ENCODE measurements at places on chromosomes 13 and 19.

DNA sequence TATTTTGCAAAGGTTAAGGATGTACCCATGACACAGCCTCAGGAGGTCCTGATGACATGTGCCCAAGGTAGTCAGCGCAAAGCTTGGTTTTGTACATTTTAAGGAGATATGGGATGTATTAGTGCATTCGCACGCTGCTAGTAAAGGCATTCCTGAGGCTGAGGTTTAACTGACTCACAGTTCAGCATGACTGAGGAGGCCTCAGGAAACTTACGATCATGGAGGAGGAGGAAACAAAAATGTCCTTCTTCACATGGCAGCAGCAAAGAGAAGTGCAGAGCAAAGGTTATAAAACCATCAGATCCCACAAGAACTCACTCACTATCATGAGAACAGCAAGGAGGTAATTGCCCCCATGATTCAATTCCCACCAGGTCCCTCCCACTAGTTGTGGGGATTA, 1017.4 kb downstream of the EFNB2 start:
- no peak for DNase-seq

- DNase-seq, result no peak
Measured at GRCh38 chr13:50521831-50522149, 321.7 kb downstream of the DLEU7 start.

- DNase-seq, result peak; percentile 86
Measured at GRCh38 chr19:45645631-45646344, 6.6 kb upstream of the EML2 start.

GRCh38 chr13:46624821-46625220, 71.9 kb downstream of the LRCH1 start:
- DNase-seq, result no peak

DNA sequence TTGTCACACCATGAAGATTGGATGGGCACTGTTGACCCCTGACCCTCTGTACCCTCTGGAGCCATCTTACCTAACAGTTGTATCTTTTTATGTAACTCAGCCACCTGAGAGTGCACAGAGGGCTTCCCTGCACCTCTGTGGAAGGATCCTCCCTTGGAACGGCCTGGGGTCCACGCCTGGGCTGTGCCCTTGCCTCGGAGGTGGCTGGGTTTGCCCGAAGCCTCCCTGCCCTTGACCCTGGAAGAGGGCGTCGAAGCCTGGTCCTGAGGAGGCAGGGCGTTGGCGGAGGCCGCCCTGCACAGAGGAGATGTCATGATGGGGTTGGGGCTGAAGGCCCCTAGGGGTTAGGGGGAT, 241 bp downstream of the ODAD3 start:
- no peak for DNase-seq

- DNase-seq, result no peak
Measured at GRCh38 chr19:3186160-3186688, 494 bp downstream of the NCLN start.

- DNase-seq, result no peak
Measured at GRCh38 chr13:30149248-30149647, 158.1 kb downstream of the KATNAL1 start.

GRCh38 chr13:24083722-24084421, 76.6 kb upstream of the SPATA13 start:
- DNase-seq, result no peak

DNA sequence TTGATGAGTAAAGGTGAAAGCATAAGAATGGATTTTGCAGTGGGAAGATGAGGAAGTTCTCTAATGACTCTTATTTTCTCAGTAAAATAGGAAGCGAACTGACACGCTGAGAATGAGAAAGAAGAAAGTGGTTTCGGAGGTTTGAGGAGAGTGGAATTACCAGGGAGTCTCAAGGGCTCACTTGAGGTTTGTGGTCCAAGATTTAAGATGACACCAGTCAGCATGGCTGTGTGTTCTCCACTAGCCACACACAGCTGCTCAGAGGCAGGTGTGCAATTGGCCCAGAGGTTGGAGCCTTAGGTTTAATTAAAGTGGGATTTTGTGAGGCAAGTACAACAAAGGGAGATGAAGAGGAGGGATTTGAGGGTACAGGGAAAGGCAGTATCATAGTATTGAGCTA, 99.6 kb upstream of the NBEA start:
- no peak for DNase-seq

GRCh38 chr19:41541990-41542584, 33.9 kb upstream of the CEACAM21 start:
- peak; percentile 76 for DNase-seq

DNA sequence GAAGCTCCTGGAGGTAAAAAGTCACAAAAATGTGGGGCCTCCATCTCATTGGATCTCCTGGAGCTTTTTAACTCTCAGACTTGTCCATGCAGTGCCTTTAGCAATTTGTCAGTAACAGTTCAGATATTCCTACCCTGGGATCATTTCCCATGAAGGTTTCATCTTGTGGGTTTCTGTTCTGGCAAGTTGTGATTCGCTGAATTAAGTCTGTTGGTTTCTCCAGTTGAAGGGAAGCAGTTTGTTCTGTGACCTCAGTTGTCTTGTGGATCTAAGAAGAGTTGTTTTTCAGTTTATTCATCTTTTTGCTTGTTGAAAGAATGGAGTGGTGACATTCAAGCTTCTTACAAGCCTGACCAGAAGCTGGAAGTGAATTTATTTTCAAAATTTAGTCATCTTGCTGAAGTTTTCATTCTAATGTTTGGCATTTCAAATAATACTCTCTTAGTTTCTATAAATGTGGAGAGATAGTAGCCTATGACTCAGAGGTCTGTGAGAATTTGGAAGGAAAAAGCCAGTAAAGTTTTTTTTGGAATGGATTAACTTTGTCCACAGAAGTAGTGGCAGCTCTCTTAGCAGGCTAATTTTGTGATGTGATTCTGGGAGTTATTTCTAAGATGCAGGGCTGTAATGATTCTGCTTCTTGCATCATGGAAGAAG, 120.1 kb upstream of the CSNK1A1L start:
- no peak for DNase-seq

DNA sequence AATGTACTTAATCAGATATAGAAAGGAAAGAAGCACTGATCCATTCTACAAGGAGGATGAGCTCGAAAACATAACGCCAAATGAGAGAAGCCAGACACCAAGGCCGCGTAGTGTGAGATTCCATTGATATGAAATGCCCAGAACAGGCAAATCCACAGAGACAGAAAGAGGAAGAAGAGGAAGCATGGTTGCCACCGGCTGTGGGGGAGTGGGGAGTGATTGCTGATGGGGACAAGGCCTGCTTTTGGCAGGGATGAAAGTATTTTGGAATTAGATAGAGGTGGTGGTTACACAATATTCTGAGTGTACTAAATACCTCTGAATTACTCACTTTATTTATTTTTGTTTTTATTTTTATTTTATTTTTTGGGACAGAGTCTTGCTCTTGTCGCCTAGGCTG, 50.2 kb upstream of the KLF2 start:
- no peak for DNase-seq

- no peak for DNase-seq
Measured at GRCh38 chr13:51620165-51620983, 36.1 kb downstream of the WDFY2 start.

GRCh38 chr13:102983496-102983895, 82.7 kb downstream of the SLC10A2 start:
- no peak for DNase-seq

DNA sequence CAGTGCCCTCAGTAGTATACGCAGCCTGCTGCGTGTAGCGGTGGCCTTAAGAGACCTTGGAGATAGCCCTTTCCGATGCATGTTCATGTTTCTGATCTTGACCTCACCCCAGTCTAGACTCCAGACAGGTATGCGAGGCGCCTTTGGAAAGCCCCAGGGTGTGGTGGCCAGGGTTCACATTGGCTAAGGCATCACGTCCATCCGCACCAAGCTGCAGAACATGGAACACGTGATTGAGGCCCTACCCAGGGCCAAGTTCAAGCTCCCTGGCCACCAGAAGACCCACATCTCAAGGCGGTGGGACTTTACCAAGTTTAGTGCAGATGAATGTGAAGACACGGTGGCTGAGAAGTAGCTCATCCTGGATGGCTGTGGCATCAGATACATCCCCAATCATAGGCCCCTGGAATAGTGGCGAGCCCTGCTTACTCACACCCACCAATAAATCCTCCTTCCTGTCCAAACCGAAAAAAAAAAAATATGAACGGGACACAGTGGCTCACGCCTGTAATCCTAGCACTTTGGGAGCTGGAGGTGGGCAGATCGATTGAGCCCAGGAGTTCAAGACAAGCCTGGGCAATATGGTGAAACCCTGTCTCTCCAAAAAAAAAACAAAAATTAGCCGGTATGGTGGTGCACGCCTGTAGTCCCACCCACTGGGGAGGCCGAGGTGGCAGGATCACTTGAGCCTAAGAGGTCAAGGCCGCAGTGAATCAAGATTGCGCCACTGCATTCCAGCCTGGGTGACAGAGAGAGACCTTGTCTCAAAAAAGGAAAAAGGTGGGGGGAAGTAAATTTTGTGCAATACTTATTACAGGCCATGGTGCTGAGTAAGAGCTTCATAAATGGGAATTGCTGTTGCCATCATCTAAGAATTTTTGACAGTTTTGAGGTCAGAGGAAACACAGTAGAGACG, 12.4 kb upstream of the CBLC start:
- DNase-seq, result no peak

- peak; percentile 92 for DNase-seq
Measured at GRCh38 chr13:36818804-36819738, at the start of gene RFXAP. Gene RFXAP, plus strand, starts transcription at chr13:36819222. Its CDS starts 136 bp downstream, at chr13:36819358.

DNA sequence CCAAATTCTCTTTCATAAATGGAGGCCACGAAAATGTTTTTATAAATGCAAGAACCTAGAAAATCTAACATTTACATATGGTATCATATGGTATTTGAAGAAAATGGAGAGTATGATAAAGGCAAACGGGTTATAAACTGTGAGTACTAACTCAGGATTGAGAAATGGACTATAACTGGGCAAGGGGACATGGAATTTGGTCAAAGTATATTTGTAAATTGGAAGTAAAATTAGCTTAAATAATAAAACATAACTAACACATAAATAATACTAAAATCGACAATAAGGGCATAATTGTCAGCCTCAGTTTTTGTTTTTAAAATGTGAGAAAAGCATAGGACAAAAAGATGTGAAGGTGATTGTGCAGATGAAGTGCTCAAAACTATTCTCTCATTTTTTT, 1516.3 kb upstream of the MIR17HG start:
- no peak for DNase-seq

DNA sequence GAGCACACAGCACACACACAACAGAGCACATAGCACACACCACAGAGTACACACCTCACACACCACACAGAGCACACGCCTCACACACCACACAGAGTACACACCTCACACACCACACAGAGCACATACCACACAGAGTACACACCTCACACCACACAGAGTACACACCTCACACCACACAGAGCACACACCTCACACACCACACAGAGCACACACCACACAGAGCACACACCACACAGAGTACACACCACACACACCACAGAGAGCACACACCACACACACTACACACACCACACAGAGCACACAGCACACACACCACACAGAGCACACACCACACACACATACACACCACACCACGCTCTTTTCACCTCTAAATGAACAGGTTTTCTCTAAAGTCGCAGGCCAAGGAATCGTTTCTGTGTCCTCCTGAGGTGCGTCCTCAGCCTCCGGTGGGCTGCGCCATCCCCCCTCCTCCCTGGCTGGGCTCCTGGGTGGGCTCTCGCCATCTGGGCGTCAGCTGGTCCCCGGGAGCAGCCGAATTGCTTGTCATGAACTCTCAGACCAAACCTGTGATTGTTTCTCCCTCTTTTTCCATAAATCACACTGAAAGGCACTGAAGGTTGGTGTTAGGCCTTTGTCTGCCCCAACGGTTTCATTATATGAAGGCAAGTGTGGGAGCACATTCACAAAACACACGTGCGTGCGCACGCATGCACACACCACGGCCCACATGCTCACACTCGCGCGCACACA, 37.4 kb downstream of the TMEM255B start:
- no peak for DNase-seq

DNA sequence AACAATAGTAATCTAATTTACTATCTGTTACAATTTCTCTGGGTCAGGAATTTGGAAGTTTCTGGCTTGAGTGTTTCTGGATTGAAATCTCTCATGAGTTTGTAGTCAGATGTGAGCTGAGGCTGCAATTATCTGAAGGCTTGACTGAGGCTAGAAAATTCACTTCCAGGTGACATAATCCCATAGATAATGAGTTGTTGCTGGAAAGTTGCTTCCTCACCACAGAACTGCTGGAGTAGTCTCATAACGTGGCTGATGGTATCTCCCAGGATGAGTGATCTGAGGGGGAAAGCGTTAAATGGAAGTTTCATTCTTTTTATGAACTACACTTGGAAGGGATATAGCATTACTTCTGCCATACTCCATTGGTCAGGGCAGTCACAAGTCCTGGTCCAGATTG, 15.3 kb upstream of the FPR3 start:
- DNase-seq, result no peak

GRCh38 chr13:93843082-93843481, 616.5 kb downstream of the GPC6 start:
- DNase-seq, result no peak

- no peak for DNase-seq
Measured at GRCh38 chr19:46830864-46831263, 19.8 kb downstream of the AP2S1 start.

DNA sequence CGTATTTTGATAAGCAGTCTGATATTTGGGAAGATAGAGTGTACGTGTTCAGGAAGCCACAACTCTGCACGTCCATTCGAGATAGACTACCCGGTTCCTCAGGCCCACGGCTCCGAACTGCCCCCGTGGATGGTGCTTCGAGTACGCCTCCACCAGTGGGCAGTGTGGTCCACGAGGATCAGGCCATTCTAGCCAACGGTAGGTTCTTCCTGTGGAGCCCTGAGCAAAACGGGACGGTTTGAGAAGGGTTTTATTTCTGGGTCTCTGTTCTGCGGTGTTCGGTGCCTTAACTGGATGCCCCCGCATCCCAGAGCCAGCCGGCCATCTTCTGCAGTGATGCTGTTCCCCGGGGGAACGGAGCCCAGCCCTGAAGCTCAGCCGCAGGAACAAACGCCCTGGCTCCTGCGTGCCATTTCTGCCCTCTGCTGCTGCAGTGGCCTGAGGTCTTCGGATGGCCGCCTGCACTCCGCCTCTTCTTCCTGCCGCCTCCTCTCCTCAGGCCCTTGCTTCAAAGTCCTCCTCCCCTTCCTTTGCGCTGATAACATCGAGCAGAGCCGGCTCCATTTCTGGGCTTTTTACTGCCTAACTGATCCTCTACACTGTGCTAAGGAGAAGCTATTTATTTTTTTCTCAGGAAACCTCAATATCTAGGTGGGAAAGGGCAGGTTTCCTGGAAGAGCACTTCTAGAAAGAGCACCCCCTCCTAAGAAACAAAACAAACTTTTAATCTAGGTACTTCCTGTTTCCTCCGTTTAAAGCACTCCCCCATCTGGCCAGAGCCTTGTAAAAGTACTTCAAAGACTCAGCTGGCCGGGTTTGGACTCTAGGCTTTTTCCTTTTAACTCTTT, 36.2 kb upstream of the SLC46A3 start:
- DNase-seq, result no peak

- DNase-seq, result no peak
Measured at GRCh38 chr19:51724543-51724942, 752 bp upstream of the HAS1 start.

- DNase-seq, result no peak
Measured at GRCh38 chr13:82878536-82878935, 1003.7 kb downstream of the SLITRK1 start.

GRCh38 chr19:42284591-42285341, 15.7 kb downstream of the CIC start:
- DNase-seq, result no peak
